Retinal pigment epithelial cell (primary cell): ENCODE measurements at places on chromosomes 1 and 21.

DNA sequence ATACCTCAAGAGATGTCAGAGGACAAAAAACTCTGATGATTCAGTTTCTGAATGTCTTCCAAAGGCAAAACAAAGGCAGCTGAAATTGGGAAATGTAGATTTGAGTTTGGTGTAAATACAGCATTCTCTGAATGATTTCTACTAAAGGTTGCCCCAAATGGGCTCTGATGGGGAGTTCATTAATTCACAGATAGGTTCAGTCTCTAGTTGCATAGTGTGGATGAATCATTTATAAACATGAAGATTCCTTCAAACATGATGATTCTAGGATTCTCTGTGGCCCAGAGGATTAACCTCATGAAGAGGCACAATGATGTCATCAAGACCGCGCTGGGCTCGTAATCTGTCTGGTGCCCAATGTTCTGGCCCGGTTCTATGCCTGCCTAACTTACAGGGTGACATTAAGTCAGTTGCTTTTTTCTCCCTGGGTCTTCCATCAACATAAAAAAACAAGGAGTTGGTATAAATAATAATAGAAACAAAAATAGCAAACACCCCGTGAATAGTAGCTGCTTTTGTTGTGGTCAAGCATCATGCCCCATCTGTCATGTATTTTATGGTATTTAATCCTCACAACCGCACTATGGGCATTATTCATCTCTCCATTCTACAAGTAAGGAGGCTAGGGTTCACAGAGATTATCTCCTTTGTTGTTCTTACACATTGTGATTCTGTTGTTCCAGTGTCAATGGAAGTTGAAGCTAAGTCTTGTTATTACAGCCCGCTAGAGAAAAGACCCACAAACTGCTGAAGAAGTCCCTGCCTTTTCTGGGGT lies 509.6 kb upstream of the USP24 start:
- no peak for DNase-seq

- no peak for DNase-seq
Measured at GRCh38 chr1:237115035-237115434, 73.1 kb downstream of the RYR2 start.

DNA sequence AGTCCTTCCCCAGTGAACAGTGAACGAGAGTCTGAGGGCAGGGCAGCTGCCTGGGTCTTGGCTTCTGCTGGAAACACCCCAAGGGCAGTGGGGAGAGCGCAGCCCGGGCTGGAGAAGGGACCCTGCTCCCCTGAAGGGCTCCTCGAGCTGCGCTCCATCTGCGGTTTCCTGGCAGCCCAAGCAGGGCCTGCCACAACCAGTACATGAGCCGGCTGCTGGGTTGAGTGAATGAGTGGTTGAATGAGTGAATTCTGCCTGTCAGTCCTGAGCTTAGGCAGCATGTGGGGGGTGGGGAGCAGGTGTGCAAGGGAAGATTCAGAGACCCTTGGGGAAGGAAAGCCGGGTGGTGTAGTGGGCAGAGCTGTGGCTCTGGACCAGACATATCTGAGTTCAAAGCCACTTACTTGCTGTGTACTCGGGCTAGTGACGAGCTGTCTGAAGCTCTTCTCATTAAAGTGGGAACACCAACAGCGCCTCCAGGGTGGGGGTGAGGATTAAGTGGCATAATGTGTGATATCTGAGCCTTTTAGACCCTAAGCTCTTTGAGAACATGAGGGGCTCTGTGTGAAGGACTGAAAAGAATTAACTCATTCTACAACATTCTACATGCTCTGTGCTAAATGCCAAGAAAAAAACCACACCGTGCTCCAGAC lies 3.7 kb downstream of the OPRD1 start:
- DNase-seq = no peak

GRCh38 chr1:184810735-184811343 lies 56.2 kb upstream of the EDEM3 start:
- DNase-seq = no peak

DNA sequence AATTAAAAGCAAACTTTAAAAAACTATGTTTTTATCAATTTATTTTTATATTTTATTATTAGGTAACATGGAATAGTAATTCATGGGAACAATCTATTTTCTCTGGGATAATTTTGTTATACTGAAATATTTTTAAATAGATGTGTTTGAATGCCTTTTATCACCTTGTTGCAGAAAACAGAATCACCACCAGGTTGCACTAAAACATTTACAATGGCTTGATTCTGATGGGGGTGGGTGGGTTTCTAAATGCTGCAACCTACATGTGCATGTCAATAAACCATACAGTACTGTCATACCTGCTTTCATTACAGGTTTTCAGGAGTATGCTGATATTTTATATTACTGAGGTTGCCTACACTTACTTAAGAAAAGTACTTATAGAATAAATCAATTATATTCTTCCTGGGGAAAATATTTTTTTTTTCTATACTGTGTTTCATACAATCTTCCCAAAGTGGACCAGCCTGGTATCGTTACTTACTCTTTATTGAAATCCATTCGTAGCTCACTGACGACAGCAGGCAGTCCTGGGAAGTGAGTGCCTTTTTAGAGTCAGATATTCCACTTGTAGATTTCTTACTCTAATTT lies 132.8 kb downstream of the PTPRC start:
- no peak for DNase-seq

GRCh38 chr1:212601524-212601923 lies 7.0 kb upstream of the ATF3 start:
- no peak for DNase-seq

GRCh38 chr1:45375104-45376090 lies 35.2 kb upstream of the MUTYH start:
- DNase-seq = no peak

GRCh38 chr1:246597340-246597739 lies 31.1 kb downstream of the CNST start:
- no peak for DNase-seq

DNA sequence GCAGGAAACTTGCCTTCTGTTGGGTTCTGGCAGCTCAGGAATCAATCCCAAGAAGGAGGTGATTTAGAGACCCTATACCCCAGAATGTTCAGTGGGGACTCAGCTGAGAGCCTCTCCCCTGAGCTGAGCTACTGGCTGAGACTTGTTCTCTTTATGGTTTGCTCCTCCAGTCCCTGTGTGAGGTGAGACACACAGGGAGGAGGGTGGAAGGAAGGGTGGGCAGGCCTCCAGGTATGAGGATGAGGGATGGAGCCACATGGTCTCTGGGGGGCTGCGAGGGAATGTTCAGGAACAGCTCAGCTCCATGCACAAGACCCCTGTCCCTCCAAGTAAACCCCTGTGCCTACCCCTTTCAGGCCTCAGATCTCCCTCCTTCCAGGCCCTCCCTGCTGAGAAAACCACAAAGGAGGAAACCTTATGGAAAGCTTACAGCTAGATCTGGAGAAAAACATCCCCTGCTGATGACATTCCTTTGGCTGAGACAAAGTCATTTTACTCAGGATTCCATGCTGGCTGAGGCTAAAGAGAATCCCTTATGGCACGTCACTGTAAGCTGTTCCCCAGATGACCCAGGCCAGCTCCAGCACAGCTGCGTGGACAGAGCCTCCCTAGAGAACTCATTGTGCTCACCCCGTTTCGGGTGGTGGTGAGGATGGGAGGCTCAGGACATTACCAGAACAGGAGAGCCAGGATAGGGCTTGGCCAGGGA lies 91.5 kb upstream of the IPO9 start:
- peak; percentile 45 for DNase-seq
